NCI-H1930 (cell line): ENCODE measurements at places on chromosomes 11 and 22.

- DNase-seq: no peak
Observed at GRCh38 chr11:82405421-82405820, 328.2 kb downstream of the FAM181B start.

- DNase-seq: no peak
Observed at GRCh38 chr11:133681901-133682300, 149.6 kb upstream of the OPCML start.

DNA sequence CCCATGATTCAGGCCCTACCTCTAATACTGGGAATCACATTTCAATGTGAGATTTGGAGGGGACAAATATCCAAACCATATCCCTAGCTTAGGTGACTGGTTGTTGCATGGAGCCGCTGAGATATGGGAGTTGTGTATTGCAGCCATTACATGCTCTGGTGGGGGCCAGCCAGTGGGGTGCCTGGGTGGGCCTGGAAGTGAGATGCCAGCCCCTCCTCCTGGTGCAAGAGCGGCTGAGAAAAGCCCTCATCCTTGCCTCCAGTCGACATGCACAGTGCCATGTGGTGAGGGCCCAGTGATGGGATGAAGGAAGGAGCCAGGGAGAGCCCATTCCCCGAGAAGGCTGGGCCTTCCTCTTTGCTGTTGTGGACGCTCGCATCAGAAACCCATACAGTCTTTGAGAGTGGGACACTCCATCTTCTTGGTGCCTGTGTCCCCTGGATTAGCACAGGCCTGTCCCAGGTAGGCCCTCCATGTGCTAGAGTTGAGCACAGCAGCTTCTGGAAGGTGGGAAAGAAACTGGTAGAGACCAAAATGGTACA is 1043.0 kb downstream of the TBC1D22A start:
- no peak for DNase-seq

GRCh38 chr22:40406063-40406890 is 35.9 kb downstream of the SGSM3 start:
- DNase-seq: no peak

GRCh38 chr11:32280339-32280738 is 155.0 kb downstream of the WT1 start:
- no peak for DNase-seq

DNA sequence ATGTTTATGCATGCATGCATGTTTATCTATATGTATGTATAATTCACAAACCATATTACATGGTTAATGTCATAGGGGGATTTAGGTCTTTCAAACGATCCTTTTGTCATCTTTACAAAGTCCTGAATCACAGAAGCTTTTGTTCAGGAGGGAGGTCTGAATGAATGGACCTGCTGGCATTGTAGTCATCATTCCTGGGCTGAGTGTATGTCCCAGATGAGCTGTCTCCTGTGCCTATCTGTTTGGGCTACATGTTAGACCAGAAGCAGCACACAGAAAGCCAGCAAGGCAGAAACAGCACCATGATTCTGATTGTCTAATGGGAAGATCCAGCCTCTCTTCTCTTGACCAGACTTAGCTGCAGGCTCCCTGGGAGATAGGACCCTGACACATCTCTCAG is 69.5 kb downstream of the ADM start:
- DNase-seq: no peak

DNA sequence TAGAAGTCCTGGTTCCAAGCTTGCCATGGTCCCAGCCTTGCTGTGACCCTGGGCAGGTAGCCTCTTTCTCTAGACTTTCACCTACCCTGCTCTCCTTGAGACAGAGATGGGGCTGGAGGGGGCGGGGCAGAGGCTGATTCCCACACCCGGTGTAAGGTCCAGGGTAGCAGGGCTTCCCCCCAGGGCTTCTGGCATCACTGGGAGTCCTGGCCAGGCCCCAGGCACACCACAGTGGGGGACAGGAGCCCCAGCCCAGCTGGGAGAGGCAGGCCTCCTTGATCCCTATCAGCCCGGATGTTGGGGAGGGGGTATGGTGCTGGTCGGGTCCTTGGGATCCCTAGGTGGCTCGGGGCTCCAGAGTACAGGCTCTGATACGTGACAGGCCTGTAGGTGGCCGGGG is 1.7 kb upstream of the NUDT8 start:
- DNase-seq: no peak

GRCh38 chr22:20080445-20080775 is 369 bp downstream of the DGCR8 start:
- DNase-seq: peak; percentile 63

DNA sequence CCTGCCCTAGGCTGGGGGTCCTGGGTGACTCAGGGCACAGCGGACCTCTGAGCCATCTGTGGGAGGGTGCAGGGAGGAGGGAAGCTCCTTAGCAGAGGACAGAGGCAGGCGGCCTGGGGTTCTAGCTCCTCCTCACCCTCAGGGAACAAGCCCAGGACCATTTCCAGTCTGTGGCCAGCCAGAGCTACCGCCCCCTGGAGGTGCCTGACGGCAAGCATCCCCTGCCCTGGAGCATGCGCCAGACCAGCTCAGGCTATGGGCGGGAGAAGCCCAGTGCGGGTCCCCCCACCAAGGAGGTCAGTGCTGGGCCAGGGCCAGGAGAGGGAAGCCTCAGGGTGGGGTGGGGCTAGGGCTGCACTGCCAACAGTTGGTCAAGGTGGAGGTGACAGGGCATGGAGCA is 26.0 kb upstream of the LRRC10B start:
- peak; percentile 15 for DNase-seq

DNA sequence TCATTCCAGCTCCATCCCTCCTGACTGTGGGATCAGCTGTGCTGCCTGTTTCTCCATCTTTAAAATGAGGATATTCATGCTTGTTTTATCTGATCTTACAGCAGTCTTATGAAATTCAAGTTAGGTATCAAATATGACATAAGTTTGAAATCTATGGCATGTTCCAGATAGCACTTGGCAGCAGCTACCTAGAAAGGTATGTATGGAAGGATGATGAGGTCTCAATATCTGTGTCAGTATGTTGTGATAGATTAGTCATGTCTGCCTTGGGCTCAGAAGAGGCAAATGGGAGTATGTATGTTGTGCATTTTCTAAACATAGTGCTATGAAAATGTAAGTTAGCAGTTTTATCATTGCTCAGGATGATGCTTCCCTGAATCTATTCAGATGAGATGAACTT is 122.1 kb downstream of the NAV2 start:
- DNase-seq: no peak

DNA sequence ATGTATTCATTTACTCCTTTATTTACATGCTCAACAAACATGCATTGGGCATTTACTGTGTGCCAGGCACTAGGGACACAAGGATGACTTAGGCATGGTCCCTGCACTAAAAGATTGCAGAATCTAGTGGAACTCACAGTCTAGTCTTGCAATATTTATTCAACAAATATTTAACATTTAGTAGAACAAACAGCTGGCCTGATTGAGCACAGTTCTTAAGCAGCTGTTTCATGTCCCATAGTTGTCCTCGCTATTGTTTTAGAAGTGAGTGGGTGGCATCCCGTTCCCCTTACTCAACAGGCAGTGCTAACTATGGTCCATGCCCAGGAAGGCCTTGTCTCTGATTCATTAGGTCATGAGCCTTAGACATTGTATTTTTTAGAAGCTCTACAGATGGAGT is 459.9 kb upstream of the CADM1 start:
- DNase-seq: no peak

DNA sequence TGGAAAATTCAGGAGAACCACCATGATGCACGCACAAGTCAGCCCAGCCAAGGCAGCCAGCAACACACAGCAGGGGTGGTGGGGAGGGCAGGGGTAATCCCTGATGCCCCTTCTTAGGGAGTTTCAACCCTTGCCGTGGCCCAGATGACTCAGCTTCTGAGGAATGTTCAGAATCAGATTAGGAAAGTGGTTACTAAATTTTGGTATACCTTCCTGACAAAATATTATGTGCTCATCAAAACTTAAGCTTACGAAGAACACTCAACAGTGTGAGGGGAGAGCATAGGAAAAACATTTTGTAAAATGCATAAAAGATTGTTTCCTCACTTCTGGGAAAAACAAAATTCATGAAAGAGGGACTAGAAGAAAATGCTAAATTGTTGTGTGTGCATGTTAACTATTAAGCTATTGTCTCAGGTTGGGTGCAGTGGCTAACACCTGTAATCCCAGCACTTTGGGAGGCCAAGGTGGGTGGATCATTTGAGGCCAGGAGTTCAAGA is 32.1 kb downstream of the SERPIND1 start:
- no peak for DNase-seq

DNA sequence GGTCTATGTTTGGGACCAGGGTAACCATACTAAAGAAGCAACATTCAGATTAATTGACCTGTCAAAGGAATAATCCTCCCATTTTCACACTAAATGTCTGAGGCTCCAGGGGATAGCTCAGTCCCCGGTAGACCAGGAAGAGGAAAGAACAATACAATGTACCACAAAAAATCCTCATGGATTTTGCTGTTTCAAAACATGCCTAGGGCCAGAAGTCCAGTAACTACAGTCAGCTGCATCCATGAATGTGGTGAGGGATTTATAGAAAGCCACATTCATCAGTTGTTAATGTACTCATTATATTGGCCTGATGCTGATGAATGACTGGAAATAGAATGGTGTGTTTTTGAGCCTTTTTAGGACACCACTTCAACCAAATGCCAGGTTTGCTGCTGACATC is 6.9 kb upstream of the ETS1 start:
- DNase-seq: no peak

- DNase-seq: no peak
Observed at GRCh38 chr22:39363751-39364515, 14.1 kb downstream of the SYNGR1 start.

DNA sequence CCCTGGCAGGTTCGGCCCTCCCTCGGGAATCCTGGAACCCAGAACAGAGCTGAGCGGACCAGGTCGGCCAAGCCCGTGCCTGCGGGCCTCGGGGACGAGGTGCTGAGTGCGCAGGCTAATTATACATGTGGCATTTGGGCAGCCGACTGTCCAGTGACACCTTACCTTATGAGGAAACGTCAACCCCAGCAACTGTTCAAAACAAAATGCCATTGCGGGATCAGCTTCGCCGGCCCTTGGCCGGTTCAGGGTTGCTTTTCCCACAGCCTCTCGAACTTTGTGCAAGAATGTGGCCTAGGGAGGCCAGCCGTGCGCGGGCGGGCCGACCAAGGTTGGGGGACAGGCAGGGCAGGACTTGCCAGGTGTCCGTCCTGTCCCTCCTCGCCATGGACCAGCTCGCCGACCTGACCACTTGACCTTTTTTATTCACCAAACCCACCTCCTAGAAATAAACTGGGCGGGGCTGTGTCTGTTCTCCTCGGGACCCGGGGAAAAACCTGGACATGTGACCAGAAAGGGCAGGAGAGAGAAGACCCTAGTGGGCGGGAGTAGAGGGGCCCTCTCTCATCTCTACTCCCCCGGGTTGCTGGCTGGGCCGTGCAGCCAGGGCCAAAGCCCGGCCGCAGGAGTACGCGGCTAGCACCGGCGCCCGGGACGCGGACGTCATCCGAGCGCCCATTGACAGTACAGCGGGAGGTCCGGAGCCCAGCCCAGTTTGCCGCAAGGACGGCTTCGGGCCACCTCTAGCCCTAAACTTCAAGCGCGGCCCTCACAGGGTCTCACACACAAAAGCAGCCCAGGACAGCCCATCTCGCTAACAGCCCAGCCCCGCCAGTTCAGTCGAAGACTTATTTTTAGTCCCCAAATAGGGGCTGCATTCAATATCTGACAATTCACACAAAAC is 134.3 kb upstream of the C11orf58 start:
- no peak for DNase-seq

DNA sequence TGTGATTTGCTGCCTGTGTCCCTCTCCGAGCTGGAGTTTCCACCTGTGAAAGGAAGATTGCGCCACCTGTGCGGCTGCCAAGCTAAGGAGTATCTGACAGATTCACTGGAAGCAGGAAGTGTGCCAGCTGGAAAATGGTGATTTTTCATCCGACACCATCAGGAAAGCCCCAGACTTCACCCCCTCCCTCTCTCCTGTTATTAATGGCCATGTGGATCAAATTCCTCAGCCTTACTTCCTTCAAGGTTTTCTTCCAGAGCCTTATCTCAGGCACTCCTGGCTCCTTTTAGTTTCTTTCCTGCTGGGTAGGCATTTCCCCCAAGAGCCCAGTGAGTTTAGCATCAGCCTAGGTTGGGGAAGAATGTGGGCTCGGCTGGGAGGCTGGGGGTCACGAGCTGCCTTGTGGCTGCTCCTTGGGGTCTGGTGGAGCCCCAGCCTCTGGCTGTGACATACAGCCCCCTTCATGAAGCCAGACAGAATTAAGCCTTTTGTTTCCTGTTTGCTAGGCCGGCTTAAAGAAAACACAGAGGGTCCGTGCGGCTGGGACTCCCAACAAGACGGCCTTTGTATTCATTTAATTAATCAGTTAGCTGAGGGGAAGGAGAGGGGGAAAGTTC is 37.1 kb downstream of the PKNOX2 start:
- DNase-seq: no peak

DNA sequence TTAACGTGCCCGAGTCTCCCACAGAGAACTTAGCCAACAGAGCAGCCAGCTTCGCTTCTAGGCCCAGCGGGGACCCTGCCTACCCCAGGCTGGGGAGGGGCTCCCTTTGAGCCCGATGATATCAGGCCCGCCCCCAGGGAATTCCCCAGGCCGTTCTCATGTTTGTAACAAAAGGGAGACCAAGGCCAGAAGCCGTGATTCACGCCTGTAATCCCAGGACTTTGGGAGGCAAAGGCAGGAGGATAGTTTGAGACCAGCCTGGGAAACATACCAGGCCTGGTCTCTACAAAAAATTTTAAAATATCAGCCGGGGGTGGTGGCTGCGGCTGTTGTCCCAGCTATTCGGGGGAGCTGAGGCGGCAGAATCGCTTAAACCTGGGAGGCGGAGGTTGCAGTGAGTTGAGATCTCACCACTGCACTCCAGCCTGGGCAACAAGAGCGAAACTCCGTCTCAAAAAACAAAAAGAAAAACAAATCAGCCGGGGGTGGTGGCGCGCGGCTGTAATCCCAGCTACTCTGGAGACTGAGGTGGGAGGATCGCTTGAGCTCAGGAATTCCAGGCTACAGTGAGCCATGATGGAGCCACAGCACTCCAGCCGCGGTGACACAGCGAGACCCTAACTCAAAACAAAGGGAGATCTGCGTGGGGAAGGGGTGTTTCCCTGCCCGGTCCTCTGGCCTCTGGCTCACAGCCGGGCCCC is 1.7 kb downstream of the DRD4 start:
- DNase-seq: no peak

DNA sequence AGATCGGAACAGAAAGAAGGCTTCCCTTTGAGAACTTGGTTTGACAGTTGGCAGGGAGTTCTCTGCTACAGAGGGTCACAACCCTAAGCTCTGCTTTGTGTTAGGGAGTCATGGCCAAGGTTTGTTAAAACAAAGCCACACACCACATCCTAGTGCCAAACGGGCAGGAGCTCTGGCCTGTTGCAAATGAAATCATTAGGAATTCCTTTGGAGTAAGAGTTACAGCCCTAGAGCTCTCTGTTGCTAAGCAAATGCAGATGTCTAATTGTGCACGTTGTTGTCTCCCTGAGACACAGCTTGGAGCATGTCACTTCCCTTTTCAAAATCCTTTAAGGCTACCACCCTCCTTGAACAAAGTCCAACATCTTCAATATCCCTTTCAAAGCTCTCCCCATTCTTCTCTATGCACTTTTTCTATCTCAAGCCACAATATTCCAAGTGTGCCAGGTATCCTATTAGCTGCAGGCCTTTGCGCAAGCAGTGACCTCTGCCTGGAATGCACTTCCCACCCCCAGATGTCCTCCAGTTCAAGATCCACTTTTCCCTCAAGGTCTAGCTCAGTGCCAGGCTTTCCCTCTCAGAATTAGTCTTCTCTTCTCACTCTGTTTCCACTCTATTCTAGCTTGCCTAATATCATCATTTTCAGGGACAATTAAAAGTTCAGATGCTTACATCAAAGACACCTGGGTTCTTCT is 253.7 kb upstream of the POU2AF2 start:
- DNase-seq: no peak

GRCh38 chr11:1841511-1842148 is 2.8 kb downstream of the TNNI2 start:
- DNase-seq: no peak

- peak; percentile 61 for DNase-seq
Observed at GRCh38 chr11:57499413-57499982, 16.0 kb downstream of the SLC43A1 start.
